CD4-positive, alpha-beta T cell treated with Interferon alpha-2 for 1 hour (primary cell): ENCODE measurements at places on chromosomes 1 and 21.

DNA sequence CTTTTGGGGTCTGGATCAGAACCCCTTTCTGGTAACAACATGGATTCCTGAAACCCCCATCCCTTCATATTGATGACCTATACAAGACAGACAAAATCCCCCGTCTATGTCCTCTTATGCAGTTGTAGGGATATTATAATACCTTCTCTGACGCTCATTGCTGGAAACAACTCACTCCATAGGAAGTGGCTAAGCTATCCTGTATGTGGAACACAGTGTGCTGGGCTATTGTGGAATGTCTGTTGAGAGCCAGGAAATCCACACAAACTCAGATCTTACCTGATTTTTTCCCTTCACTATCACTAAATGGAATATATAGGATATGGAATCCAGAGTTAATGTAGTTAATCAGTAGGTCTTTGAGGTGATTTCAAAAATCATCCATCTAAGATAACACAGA lies 17.7 kb upstream of the PIK3R3 start:
- DNase-seq: no peak

GRCh38 chr1:35112668-35113067 lies 33.5 kb downstream of the ZMYM1 start:
- no peak for DNase-seq

GRCh38 chr1:100896481-100896982 lies 642 bp downstream of the SLC30A7 start:
- DNase-seq: peak; percentile 86

DNA sequence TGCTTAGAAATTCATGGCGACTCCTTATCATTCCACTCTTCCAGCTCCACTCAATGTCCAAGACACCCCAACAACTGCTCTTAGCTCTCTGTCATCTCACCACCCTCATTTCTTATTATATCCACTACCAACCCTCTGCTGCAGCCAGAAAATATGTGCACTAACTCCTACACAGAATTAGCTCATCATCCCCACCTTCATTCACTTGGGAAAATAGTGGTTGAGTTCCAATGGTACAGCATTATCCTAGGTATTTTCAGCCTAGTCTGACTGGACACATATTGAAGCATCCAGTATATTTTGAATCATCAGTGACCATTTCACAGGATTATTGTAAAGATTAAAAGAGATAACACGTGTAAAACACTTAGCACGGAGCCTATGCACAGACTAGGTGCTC lies 16.7 kb upstream of the VSIG8 start:
- DNase-seq: no peak

DNA sequence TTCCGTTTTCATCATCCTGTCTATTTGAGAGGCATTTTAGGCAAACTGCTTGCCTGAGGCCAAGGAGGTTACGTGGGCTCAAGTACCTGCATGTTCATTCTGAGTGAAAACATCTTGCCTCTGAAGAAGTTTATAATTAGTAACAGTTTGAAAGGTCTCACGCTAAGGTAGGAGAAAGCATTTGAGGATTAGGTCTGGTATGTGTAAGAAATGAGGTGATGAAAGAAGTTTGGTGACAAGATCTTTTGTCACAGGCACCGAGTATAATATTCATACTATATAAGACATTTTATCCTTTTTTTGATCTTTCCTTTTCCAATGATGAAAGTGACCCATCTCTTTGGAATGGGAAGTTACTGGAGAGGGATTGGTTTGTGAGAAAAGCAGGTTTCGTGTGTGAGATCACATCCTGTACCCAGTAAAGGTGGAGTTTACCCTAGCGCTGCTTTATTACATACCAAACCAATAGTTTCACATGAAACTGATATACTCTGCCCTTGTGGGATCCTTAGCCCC lies 98.7 kb upstream of the PDC start:
- DNase-seq: no peak

- no peak for DNase-seq
Measured at GRCh38 chr1:101905283-101905835, 91.4 kb downstream of the OLFM3 start.

DNA sequence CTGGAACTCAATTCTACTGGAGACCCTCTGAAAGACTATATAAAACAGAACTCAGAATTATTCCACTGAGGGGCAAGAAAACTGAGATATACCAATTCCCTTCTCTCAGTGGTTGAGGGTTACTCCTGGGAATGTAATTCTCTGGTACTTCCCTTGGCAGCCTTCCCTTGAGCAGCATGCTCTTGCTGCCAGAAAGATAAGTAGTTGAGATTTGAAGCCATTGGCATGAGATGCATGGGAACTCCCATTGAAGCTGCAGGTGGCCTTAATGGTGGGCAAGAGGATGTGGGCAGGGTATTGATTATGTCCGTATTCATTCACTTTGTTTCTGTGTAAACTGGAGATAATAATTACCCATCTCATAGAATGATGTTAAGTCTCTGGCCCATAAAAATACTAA lies 28.6 kb upstream of the C1orf185 start:
- DNase-seq: no peak

- DNase-seq: no peak
Measured at GRCh38 chr21:34836103-34836932, 167.5 kb downstream of the CLIC6 start.

DNA sequence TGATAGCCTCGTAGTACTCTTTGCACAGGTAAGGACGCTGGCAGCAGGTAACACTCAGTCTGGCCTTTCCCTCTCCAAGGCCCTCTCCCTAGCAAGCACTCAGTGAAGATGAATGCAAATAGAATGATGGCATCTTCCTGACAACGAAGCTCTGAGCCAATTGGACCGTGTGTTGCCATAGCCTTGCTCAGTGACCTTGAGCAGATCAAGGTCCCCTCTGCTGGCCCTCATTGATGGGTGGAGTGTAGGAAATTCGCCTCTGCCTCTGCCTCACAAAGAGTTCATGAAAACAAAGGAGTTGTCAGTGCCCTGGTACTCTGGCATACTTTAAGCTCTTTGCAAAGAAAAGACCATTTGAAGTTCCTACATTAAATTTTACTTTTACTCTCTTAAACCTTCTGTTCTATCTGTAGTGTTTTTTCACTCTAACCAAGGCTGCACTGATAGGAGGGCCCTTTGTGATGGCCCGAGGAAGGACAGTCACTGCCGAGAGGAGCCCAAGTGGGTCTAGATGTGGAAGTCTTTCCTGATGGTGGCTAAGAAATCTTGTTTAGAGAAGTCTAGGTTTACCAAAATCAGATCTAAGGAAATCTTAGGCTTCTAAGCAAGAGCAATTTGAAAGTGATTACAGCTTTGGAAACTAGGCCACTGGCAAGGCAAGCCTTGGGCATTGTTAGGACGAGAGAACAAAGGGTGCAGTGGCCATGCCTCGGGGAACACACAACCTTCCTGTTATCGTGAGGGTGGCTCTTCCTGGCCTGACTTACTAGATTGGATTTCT lies 38.2 kb downstream of the SMYD2 start:
- DNase-seq: no peak

DNA sequence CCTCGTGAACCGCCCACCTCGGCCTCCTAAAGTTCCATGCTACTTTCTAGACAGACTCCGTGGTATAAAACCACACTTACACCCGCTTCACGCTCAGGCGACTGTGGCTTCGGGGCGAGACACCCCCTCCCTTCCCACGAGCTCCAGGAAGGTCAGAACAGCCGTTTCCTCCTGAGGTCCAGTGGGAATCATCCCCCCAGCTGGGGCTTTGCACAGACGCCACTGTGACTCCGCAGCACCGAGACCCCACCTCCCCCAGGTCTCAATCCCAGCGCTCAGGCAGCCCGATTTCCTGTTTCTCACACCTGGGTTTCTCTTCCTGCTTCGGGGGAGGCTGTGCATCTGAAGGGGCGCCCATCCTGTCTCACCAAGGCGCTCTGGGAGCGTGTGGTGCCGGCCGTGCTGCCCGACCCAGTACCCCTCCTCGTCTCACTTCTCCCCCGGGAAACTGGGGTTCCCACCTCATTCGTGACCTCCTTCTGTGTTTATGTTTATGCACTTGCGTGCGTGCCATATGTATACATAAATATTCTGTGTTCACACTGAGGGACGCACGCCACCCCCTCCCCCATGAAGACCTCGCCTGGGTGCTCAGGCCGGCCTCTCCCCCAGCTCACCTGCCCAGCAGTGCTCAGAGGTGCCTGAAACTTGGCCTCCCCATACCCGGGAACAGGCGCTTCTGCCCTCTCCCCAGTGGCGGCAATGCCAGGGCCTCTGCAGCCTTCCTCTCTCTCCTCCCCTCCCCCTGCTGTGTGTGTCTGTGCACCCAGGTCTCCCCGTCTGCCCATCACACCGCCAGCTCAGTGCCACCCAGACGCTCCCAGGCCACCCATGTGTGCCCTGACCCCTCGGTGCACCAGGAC lies 14.6 kb downstream of the SLC35E2B start:
- peak; percentile 43 for DNase-seq

DNA sequence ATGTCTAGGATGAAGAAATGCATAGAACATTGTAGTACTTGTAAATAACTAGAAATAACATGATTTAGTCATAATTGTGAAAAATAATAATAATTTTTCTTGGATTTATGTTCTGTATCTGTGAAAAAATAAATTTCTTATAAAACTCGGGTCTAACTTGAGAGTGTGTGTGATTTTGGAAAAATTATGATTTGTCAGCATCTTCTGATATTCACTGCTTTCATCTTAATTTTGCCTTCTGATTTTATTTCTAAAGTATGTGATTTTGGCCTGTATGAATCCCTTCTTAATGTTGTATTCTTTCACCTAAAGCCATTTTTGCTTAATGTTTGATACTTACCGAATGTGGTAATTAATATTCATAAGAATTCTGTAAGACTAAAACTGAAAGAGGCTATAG lies 14.3 kb downstream of the IFI44 start:
- no peak for DNase-seq
